ENCODE measurements at places on chromosomes 2 and 18.

GRCh38 chr2:22970284-22970975, 414.5 kb upstream of the KLHL29 start:
- DNase-seq, result no peak

DNA sequence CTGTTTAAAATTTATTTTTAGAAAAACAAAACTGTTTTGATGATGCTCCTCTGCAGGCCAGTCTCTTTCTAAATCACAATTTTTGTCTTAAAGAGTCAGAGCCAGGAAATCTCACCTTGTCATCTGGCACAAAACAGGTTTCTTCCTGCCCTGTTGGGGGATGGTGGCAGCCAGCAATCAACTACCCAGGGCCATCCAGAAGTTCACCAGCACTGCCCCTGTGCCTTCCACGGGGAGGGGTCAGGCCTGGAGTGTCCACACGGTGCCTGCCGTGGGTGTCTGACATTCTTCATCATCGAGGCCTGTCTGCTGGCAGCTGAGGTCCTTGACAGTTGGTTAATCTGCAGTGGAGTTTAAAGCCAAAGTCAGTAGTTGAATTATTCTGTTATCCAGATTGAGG, 40.0 kb upstream of the BMP10 start:
- DNase-seq, result no peak

DNA sequence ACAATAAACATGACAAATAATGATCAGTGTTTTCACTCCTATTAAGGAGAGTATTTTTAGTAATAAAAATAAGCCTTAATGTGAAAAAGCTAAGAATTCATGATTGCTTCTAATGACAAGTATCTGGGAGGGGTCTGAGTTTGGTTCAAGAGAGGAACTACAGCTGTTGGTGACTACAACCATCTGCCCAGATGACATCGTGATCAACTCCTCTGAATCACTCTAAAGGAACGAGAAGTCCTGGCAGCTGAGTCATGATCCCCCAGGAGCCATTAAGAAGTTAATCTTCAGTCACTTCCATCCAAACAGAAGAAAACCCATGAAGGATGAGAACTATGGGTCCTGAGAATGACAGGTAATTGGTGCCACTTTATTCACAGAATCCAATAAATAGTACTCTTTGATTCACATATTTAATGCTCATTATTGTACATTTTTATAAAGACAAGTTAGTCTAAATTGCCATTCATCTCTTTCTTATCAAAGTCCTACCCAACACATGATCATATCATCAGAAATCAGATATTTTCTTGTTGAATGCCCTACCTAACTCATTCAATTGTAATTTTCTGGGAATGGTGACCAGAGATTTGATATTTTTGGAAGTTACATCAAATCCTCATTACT, 6.8 kb downstream of the TFPI start:
- no peak for DNase-seq

- no peak for DNase-seq
Observed at GRCh38 chr2:235654103-235654813, 160.4 kb downstream of the AGAP1 start.

DNA sequence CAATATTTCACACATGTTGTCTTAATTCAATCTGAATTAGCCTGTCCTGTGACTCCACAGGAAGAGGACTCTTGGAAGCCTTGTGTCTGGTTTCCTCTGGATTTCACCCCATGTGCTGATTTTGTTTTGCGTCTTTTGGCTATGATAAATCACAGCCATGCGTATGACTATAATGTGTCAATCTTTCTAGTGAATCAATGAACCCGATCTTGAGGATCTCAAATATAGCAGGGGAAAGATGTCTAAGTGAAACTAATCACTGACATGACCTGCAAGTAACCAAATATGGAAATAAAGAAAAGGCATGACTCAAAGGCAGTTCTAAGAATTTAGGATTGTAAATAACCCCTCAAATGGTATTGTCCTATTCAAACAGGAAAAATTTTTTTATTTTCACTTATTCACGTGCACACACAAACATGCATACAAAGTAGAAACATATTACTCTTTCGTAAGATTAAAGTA, 8.2 kb downstream of the WDFY1 start:
- DNase-seq, result no peak

GRCh38 chr2:150378686-150379085, 108.8 kb downstream of the RND3 start:
- no peak for DNase-seq

DNA sequence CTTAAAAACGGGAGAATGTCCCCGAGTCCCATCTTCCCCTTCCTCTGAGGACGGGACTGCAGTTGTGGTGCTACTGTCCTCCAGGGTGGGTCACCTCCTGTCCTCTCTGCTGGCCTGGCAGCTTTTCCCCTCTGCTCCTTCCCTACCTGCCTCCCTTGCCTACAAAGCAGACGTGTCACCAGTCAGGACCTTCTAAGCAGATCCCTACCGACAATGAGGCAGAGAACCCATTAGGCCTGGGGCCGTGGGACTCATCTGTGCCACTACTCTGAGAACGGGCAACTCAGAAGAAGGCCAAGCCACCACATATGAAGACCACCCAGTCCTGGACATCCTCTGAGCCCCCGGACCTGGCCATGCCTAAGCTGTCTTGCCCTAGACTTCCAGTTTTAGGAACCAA, 103.0 kb upstream of the TEX51 start:
- DNase-seq, result no peak

GRCh38 chr18:66695281-66695680, 91.4 kb upstream of the CDH19 start:
- DNase-seq, result no peak

- DNase-seq, result no peak
Observed at GRCh38 chr18:36075862-36076587, 8.7 kb upstream of the RPRD1A start.

DNA sequence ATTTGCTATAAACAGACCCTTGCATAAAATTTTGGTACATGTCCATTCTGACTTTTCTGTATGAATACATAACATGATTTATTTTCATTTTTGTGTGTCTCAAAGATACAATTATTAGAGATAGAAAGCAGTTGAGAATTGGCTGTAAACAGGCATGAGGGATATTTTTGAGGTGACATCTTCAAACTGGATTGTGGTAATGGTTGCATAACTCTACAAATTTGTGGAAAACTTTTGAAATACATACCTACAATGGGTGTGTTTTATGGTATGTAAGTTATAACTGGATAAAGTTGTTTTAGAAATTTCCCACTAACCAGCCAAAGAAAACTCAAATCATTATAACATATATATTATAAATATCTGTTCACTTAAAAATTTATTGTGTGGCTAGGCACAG, 39.6 kb downstream of the GREB1L start:
- DNase-seq, result no peak

DNA sequence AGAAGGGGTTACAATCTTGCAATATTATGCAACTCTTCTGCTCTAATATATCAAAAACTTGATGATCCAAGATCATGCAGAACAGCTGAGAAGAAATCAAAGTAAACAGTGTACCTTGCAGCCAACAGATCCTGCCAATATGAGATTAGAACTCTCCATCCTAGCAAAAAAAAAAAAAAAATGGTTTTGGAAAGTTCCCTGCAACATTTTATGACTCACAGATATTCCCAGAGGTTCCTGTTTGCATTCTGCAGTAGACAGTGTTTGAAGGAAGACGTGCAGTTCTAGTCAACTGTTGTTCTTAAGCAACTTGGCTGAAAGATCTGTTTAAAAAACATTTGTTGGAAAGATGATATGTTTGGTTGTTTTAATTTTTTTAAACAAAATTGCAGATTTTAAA, 103.6 kb upstream of the WDR75 start:
- no peak for DNase-seq

- DNase-seq, result no peak
Observed at GRCh38 chr2:179417436-179417949, 152.9 kb upstream of the SESTD1 start.

DNA sequence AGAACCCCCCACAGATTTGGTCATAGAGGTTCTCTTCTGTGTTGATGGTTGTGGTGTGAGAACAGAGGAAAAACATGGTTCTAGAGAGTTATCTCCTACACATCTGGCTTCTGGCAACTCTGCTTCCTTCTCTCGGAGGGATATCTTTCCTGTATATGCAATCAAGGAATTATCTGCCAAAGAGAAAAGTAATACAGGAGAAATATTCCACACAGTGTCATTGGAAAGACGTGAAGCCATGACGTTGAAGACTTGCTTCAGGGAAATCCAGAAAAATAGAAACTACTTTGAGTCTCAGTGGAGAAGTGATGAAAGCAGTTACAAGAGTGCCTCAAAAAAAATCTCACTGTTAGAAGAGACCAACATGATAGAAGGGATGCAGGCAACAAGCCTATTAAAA, 78.5 kb downstream of the RAB31 start:
- DNase-seq, result no peak

DNA sequence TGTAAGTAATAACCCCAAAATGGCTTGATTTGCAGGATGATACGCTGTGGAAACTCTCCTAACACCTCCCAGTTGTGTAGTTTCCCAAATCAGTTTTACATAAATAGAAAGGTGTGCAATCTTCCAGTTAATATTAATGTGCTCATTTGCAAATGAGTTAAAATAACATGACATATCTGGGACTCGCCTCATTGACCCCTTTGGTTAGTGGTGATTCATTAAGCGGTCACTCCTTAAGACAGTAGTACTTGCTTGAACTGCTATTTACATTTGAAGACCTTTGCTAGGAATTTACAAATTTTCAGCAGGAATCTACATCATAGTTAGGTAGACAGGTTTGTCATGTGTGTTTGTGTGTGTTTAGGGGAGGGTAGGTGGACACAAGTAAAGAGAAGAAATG, 1367.7 kb upstream of the CELF4 start:
- no peak for DNase-seq

GRCh38 chr2:45518546-45518945, 92.5 kb downstream of the SRBD1 start:
- no peak for DNase-seq

DNA sequence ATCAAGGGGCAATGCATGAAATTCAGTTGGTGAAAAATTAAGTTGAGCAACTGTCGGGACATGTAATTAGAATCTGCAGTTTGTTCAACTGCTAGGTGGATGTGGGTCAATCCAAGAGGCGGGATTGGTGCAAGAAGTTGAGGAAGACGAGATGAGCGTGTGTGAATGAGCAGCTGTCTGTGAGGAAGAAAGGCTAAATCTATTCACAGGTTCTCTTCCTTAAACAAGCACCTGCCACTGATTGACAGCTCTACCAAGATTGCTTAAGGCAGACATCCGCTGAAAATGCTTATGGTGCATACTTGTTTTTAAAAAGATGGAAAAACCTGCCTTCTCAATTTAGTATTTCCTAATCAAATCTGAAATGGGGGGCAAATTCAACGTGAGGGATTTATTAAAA, 323.4 kb upstream of the THUMPD2 start:
- DNase-seq, result no peak

DNA sequence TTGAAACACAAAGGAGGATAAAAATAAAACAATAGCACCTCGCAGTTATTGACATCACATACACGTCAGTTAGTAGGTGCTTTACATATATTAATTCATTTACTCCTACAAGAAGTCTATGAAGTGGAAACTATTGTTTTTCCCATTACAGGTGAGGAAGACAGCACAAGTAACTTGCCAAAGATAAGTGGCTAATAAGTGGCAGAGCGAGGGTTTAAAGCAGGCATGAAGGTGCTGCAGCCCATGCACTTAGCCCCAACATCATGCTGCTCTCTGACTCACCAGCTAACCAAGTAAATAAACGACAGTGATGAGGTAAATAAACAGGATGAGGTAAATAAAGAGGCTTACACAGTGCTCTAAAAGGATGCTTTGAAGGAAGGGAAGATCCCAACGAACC, 498.6 kb upstream of the ZEB2 start:
- DNase-seq, result no peak

GRCh38 chr2:105176429-105176828, 65.1 kb upstream of the GPR45 start:
- DNase-seq, result no peak

DNA sequence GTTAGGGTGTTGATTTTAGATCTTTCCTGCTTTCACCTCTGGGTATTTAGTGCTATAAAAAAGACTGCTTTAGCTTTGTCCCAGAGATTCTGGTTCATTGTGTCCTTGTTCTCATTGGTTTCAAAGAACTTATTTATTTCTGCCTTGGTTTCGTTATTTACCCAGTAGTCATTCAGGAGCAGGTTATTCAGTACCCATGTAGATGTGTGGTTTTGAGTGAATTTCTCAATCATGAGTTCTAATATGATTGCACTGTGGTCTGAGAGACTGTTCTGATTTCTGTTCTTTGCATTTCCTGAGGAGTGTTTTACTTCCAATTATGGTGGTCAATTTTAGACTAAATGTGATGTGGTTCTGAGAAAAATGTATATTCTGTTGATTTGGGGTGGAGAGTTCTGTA, 167.1 kb upstream of the KYNU start:
- no peak for DNase-seq

DNA sequence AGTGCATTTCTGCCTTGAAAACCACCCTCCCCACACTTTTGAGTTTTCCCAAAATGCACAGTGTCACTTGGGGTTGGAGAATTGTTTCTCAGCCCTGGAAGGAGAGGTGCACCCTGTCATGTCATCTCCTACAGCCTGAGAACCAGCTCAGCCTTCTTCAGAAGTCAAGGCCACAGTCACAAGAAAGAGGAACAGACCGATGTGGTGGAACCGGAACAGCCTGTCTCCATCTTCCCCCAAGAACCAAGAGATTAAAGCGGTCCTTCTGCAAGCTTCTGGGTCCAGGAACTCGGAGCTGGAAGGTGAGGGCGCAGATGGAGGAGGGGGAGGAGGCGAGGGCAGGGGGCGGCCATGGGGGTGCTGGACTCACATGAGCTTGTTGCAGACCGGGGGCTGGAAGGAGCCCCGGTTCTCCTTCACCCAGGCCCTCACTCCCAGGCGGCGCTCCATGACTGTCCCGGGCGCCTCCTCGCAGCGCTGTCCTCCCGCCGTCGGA, 248 bp downstream of the HAAO start:
- no peak for DNase-seq

DNA sequence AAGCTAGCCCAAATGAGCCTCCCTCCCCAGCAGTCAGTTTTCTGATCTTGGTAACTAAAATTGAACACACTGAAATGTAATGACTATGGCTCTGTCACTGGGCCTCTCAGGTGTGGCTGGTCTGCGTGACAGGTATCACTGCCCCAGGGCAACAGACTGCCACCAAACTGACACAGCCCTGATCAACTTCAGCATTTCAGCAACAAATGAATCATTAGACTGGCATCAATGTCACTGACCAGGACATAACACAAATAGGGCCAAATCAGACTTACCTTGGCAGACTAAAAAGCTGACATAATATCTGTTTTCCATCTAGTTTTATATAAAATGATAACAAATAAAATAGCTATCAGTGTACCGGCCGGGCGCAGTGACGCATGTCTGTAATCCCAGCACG, 290.8 kb upstream of the CHAC2 start:
- no peak for DNase-seq

GRCh38 chr2:213167271-213167930, 16.0 kb upstream of the IKZF2 start:
- DNase-seq, result no peak
